ENCODE measurements at places on chromosomes 11 and 22. TPM values are rescaled to one million over a fixed set of nuclear protein-coding genes. Genes with fewer than 3 reads are reported as not detected.
A peak's percentile ranks its signal among the peaks of the same experiment; 100 is the strongest.

- peak overlapping the region; percentile 80 for H3K27ac ChIP-seq
- H3K4me1 ChIP-seq, result peaks cover 21% of the 10 kb centered on the region
- no peak for DNase-seq
- H3K27me3 ChIP-seq, result no peaks in the 10 kb centered on the region
These were observed 72.5 kb downstream of the GLYATL1 start for GRCh38 chr11:59011655-59012397.

GRCh38 chr22:38461057-38461413 lies 6.0 kb upstream of the KCNJ4 start:
- H3K4me3 ChIP-seq, result no peak overlapping the region
- no peak for DNase-seq
- peaks cover 43% of the 10 kb centered on the region for H3K27me3 ChIP-seq
- no peak overlapping the region for H3K27ac ChIP-seq
- H3K36me3 ChIP-seq, result no peaks in the 10 kb centered on the region

DNA sequence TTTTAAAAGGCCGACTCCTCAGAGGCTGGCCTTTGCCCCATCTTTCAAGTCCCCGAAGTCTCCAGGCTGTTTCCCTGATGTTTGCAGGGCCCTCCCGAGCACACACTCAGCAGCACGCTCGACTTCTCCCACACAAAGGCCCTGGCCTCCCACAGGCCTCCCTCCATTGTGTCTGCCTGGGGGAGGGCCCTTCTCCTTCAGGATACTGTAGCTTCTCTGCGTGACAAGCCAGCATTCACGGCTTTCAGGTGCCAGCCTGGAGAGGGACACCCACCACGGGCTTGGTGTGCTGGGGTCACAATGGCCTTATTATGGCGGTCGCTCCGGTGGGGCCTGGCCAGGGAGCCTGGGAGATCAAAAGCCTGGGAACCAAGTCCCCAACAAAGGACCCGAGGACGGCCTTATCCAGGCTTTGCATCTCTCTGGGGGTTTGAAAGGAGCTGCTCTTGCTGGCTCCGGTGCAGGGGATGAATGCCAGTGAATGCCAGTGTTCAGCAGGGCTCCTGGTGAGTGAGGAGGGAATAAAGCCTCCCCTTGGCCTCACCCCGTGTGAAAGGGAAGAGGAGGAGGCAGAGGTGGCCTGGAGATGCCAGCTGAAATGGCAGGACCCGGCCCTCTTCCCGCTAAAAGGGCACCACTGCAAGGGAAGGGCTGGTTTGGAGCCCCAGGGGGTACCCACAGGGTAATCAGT lies 55.0 kb downstream of the TRAF6 start:
- H3K4me1 ChIP-seq, result peaks cover 19% of the 10 kb centered on the region
- H3K4me3 ChIP-seq, result no peak overlapping the region
- H3K27me3 ChIP-seq, result peaks cover 6% of the 10 kb centered on the region
- no peaks in the 10 kb centered on the region for H3K36me3 ChIP-seq

DNA sequence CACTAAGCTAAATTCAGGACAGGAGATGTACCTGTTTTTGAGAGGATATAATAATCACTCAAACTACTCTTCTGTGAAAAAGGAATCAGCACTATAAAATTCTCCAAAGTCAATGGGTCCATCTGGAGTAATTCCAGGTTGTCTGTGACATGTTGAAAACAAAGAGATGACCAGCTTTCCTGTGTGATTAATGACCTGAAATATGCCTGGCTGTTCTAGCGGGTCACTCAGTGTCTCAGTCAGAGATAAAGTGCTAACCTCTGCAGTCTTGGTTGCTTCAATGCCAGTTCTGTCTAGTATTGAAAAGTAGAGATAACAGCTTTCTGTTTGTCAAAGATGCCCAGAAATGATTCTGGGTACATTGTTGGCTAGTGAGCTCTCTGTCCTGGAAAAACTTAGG lies 722.6 kb upstream of the TENM4 start:
- no peak for DNase-seq
- no peaks in the 10 kb centered on the region for H3K36me3 ChIP-seq
- H3K27ac ChIP-seq, result no peak overlapping the region
- no peaks in the 10 kb centered on the region for H3K4me1 ChIP-seq
- no peak overlapping the region for H3K4me3 ChIP-seq

DNA sequence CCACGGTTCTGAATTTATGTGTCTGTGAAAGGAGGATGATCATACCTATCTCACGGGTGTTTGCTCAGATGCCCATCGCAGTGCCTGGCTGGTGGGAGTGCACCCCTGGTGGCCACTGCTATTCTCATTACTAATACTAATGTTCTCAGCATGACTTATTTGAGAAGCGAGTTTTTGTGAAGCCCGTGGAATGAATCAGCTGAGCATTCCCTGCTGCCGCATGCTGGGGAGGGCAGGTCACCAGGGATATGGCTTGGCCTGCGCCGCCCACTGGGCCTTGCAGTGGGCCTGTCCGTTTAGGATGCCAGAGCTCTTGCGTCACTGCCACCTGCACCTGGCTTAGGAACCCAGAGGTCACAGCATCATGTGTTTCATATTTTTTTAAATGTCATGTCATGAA lies 16.9 kb downstream of the CTTN start:
- H3K36me3 ChIP-seq, result peaks cover 37% of the 10 kb centered on the region
- peak overlapping the region; percentile 20 for H3K27ac ChIP-seq
- no peak overlapping the region for H3K4me3 ChIP-seq
- no peak for DNase-seq

Gene NRXN2
- total RNA-seq, result 0.60 TPM

Gene CECR2
- 40.5 TPM for total RNA-seq

Gene DGCR6
- 3.1 TPM for total RNA-seq

DNA sequence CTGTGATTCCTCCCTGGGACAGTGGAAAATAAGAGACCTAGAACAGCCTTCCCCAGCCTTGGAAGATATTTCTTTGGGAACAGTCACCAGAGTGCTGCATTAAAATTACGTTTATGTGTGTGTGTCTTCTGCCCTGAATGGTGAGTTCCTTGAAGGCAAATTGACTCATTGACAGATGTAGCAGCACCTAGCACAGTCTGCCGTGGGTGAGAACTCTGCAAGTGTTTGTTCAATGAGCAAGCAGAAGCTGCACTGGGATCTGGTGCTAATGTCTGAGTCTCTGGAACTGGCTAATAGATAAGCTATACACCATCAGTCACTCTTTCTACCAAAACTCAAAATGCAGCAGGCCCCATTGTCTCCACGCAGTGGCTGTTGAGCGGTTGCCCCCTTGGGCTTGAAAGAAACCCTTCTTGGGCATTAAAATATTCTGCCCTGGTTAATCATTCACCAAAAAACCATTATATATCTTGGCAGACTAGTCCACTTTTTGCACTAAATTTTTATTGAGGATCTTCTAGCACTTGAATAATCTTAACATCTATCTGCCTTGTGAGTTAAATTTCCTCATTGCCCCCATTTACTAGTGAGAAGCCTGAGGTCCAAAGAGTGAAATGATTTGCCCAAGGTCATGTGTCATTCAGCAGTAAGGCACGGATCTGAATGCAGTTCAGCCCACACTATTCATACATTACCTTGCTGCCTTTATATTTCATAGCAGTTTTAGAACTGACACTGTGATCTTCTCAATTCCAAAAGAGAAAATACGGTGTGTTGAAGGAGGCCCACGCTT lies 87.8 kb upstream of the GALNT18 start:
- peaks cover 3% of the 10 kb centered on the region for H3K27me3 ChIP-seq
- no peaks in the 10 kb centered on the region for H3K4me1 ChIP-seq
- H3K36me3 ChIP-seq, result no peaks in the 10 kb centered on the region

DNA sequence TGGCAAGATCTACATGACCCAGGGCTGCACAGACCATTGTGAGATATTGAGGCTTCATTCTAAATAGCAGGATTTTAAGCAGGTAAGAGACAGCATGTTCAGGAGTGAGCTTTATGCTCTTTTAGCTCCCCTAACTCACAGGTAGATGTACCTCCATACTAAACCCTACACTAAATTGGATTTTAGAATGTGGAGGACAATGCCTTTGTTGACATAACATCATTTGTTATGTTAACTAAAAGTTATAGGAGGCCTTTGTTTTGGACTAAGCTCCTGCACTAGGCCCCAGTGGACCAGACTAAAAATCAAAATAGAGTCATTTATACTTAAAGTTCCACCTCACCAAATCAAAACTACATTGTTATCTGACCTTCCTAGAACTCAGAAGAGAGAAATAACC lies 6.8 kb downstream of the DDIAS start:
- no peak for DNase-seq
- H3K27me3 ChIP-seq, result no peaks in the 10 kb centered on the region
- H3K27ac ChIP-seq, result no peak overlapping the region

Data from progenitor cell of endocrine pancreas (in vitro differentiated cells).